ENCODE measurements at places on chromosomes 5 and 9.

DNA sequence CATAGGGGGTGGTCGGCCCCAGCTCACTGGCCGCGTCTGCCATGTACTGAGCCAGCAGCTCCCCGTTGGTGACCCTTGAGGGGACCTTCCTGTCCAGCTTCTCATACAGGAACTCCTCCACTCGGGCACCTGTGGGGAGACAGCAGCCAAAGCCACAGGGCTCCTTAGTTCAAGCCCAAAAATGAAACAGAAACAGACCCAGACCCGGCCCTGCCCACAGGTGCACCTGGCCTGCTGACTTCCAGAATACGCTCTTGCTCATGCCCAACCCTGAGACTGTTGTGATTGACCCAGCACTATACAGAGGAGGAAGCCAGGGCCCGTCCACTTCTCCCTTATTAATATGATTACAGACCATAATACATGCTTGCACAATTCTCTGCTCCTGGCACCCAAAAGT, 7.0 kb downstream of the SH3GLB2 start:
- H3K27ac ChIP-seq, result peak overlapping the region; percentile 28
- DNase-seq, result no peak
- peaks cover 3% of the 10 kb centered on the region for H3K36me3 ChIP-seq

DNA sequence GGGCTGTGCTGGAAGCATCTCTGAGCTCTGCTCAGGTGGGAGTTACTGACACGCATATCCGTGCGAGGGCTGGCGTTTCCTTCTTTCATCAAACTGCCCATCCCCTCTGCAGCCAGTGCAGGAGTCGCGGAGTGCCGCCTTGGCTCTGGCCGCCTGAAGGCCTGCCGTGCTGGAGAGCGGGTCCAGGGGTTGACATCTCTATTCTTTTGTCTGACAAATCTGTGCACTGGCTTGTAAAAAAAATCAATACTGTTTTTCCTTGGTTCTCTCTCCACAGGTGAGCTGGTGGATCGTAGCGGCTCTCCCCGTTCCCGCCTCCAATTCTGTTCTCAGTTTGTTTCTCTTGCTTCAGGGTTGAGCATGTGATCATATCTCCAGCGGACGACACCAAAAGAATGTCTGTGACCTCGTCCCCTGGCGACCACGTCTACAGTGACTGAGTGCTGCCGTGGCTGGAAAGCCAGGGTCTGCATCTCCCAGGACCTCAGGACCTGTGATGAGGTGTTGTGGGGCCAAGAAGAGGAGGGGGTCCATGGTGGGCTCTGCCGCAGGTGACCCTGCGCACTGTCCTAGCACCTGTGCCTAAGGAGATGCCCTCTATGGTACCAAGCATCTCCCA, 214.3 kb upstream of the IRX4 start:
- no peaks in the 10 kb centered on the region for H3K4me1 ChIP-seq
- no peak overlapping the region for H3K4me3 ChIP-seq
- DNase-seq, result no peak
- H3K27me3 ChIP-seq, result peaks cover 19% of the 10 kb centered on the region
- H3K36me3 ChIP-seq, result no peaks in the 10 kb centered on the region

DNA sequence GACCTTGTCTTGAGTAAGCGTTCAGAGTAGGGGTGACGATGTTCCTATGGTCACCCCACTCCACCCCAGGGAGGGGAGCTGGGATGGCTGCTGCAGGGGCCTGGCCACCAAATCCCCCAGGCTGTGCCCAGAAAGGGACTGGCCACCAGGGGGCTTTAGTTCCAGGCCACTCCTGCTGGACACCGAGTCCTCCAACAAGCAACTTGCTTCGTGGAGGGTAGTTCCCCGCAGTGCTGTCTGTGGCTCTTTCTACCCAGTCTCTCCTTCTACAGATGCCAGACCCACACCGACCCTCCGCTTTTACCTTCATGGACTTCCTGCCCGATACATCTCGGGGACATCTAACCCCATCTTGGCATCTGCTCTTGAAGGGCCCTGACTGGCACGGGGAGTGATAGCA, 35.7 kb upstream of the GABRP start:
- no peak for DNase-seq
- no peaks in the 10 kb centered on the region for H3K36me3 ChIP-seq
- peaks cover 3% of the 10 kb centered on the region for H3K4me1 ChIP-seq

GRCh38 chr9:135216236-135216635, 128.8 kb downstream of the OLFM1 start:
- no peaks in the 10 kb centered on the region for H3K36me3 ChIP-seq
- no peak for DNase-seq
- no peaks in the 10 kb centered on the region for H3K4me1 ChIP-seq
- H3K27ac ChIP-seq, result no peak overlapping the region
- H3K27me3 ChIP-seq, result peaks cover 20% of the 10 kb centered on the region

- H3K27ac ChIP-seq, result no peak overlapping the region
- H3K4me3 ChIP-seq, result no peak overlapping the region
- H3K36me3 ChIP-seq, result peaks cover 50% of the 10 kb centered on the region
- peak; percentile 48 for DNase-seq
- H3K27me3 ChIP-seq, result no peaks in the 10 kb centered on the region
- H3K4me1 ChIP-seq, result peaks cover 17% of the 10 kb centered on the region
Observed at GRCh38 chr9:137453643-137454081, 5.5 kb downstream of the NSMF start.

- no peak for DNase-seq
- H3K36me3 ChIP-seq, result no peaks in the 10 kb centered on the region
- no peak overlapping the region for H3K27ac ChIP-seq
Observed at GRCh38 chr5:64653766-64654560, 36.3 kb upstream of the SHISAL2B start.

DNA sequence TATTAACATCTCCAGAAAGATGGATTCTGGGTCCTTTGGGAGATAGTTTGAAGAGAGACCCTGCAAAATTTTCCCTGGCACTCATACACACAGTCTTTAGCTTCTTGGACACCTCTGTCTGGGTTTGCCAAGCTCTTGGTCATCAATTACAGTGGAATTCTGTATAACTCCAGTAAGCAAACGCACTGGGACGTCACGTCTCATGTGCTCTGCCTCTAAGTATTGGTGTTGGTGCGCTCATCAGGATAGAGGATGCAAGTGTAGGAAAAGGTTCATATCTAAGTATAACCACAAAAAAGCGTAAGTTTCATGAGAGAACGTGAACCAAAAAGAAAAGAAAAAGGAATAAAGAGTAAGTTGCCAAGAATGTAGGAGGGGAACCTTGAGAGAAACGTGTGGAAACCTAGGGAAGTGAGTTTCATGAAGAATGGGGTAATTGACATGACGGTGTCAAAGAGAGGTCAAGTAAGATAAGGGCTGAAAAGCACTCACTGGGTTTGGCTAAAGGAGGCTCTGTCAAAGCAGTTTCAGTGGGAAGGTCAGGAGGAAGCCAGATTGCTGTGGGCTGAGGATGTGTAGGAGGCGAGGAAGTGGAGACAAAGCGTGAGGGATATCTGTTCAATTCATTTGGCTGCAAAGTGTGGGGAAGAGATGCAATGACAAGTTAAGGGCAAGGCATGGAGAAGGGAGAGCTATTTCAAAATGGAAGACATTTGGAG, 92.7 kb downstream of the RAD23B start:
- no peaks in the 10 kb centered on the region for H3K4me1 ChIP-seq
- H3K4me3 ChIP-seq, result no peak overlapping the region
- no peaks in the 10 kb centered on the region for H3K27me3 ChIP-seq

- DNase-seq, result no peak
- H3K27me3 ChIP-seq, result peaks cover 4% of the 10 kb centered on the region
- no peak overlapping the region for H3K4me3 ChIP-seq
- no peaks in the 10 kb centered on the region for H3K36me3 ChIP-seq
Observed at GRCh38 chr9:4781408-4781807, 11.3 kb upstream of the RCL1 start.

DNA sequence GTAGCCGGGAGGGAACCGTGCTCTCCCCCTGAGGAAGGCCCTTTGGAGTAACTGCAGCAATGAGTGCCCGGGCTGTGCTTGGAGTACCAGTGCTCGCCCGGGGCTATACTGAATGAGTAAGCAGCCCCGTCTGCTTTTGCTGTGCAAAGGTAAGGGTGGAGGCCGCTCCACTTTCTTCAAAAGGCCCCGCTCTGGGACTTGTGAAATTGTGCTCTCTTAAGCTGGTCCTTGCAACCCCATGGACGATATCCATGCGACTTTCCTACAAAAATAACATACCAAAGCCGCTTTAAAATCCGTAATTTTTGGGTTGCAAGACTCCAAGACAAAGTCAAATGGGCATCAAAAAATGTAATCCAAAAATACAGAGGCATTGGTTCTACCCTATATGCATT, 578 bp upstream of the TNFAIP8 start:
- peak; percentile 48 for DNase-seq
- H3K27me3 ChIP-seq, result no peaks in the 10 kb centered on the region
- H3K27ac ChIP-seq, result peak overlapping the region; percentile 98
- peak overlapping the region; percentile 99 for H3K4me3 ChIP-seq

DNA sequence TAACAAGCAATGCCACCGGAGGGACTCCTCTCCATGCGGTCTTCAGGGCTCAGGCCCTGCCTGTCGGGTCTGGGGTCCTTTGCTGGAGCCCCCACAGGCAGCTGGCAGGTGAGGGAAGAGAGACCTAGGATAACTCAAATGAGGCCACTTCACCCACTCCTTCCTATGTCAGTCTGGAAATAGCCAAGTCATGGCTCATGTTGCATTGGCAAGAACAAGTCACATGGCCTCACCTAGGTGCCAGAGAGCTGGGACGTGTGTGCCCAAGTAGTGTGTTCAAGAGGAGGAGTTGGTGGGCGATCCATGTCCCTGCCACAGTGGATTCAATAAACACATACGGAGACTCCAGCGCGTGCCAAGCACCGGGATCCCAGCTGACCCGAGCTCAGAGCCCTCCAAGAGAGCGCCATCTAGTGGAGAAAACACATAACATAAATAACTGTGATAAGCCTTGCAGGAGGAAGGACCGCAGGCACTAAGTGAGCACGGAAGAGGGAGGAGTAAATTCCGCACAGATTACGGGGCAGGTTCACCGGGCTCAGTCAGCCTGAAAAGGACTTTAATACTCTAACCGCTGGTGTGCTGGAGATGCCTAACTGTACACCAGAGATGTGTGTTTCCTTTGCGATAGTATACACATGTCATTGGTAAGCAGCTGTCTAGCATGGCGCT, 580.8 kb downstream of the CCDC171 start:
- H3K4me1 ChIP-seq, result peaks cover 40% of the 10 kb centered on the region
- H3K4me3 ChIP-seq, result no peak overlapping the region

DNA sequence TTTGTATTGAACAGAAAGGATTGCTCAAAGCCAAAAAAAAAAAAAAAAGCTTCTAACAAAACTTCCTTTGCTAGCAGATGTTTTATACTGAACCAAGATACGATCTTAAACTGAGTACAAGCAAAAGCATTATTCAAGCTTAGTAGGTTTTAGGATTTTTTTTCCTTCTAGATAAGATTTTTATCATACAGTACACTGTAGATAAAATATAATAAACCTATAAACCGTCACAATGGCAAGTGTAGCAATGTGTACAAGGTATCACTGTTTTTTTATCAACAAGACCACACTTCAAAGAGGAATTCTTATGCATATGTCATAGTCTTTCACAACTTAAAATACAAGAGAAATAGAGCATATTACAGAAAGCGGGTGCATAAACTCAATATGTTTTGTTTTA, 56.5 kb upstream of the TRPM3 start:
- no peaks in the 10 kb centered on the region for H3K27me3 ChIP-seq
- no peak for DNase-seq
- no peaks in the 10 kb centered on the region for H3K36me3 ChIP-seq
- no peaks in the 10 kb centered on the region for H3K4me1 ChIP-seq

DNA sequence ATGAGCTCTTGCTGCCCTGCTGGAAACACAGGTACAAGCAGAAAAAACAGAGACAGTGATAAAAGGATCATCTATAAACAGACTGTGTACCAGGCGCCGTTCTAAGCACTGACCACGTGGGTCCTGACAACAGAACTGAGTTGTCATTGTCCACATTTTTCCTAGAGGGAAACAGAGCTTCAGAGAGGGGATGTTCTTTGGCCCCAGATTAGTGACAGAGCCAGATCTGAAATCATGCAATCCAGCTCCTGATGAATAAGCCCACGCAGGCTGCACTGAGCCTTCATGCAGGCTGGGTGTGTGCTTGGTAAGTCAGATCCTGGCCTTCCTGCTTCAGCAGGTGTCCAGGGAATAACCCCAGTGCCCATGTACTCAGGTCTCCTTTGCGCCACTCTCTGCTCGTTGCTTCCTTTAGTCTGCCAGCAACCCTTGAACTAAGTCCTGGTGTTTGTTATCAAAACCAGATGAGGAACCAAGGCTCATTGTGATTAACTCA, 22.8 kb upstream of the TCF7 start:
- DNase-seq, result no peak
- no peaks in the 10 kb centered on the region for H3K27me3 ChIP-seq
- no peak overlapping the region for H3K4me3 ChIP-seq
- no peaks in the 10 kb centered on the region for H3K36me3 ChIP-seq

GRCh38 chr5:57034201-57034916, 82.4 kb upstream of the MIER3 start:
- H3K4me3 ChIP-seq, result no peak overlapping the region
- no peak overlapping the region for H3K27ac ChIP-seq
- peaks cover 18% of the 10 kb centered on the region for H3K4me1 ChIP-seq
- peaks cover 5% of the 10 kb centered on the region for H3K27me3 ChIP-seq
- DNase-seq, result no peak
- H3K36me3 ChIP-seq, result no peaks in the 10 kb centered on the region

DNA sequence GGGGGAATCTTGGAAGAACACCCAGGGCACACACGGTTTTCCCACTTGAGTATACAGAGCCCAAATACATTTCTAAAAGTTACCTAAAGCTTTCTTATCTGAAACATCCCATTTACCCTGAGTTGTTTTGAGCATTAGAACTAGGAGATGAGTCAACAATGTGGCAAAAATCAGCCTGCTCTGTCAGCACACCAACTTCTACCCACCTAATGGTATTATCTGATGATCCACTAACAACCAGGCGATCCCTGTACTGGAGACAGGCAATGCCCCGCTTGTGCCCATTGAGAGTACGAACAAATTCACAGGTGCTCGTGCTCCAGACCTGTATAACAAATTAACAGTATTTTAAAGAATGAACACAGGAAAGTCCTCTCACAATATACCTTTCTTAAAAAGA, 87.0 kb downstream of the SMIM23 start:
- no peak overlapping the region for H3K4me3 ChIP-seq
- no peak for DNase-seq
- H3K4me1 ChIP-seq, result no peaks in the 10 kb centered on the region
- H3K36me3 ChIP-seq, result peaks cover 24% of the 10 kb centered on the region
- no peak overlapping the region for H3K27ac ChIP-seq
- no peaks in the 10 kb centered on the region for H3K27me3 ChIP-seq

DNA sequence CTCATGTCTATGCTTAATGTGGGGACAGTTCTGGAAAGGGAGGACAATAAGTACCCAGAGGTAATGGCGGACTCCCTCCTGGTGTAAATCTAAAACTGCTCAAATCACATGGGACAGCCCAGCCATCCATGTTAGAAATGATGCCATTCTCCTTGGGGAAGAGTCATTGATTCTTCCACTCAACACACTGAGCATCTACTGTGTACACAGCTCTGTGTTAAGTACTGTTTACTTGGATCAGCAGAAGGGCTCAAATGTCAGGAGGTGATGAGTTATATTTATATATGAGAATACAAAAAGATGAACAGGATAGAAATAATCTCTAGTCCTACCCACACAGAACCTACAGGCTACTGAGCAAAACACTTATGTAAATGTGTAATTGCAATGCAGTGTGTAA, 31.8 kb upstream of the NANS start:
- DNase-seq, result no peak
- no peak overlapping the region for H3K27ac ChIP-seq
- H3K36me3 ChIP-seq, result peaks cover 8% of the 10 kb centered on the region
- H3K4me3 ChIP-seq, result no peak overlapping the region
- H3K27me3 ChIP-seq, result no peaks in the 10 kb centered on the region

GRCh38 chr5:134128648-134128995, 14.1 kb downstream of the TCF7 start:
- peak; percentile 17 for DNase-seq
- peaks cover 25% of the 10 kb centered on the region for H3K36me3 ChIP-seq
- no peaks in the 10 kb centered on the region for H3K27me3 ChIP-seq
- H3K4me3 ChIP-seq, result peak overlapping the region; percentile 68
- peak overlapping the region; percentile 89 for H3K27ac ChIP-seq
- peaks cover 100% of the 10 kb centered on the region for H3K4me1 ChIP-seq
